ENCODE measurements at places on chromosomes 16 and 17. TPM values are rescaled to one million over a fixed set of nuclear protein-coding genes. Genes with fewer than 3 reads are reported as not detected.

- H3K27ac ChIP-seq = no peak overlapping the region
- peaks cover 11% of the 10 kb centered on the region for H3K36me3 ChIP-seq
- H3K4me3 ChIP-seq = no peak overlapping the region
Observed at GRCh38 chr16:53509906-53510703, 7.1 kb upstream of the AKTIP start.

GRCh38 chr17:40373999-40374398 is 9.5 kb upstream of the GJD3 start:
- peaks cover 13% of the 10 kb centered on the region for H3K4me1 ChIP-seq
- peaks cover 2% of the 10 kb centered on the region for H3K27me3 ChIP-seq
- no peak for DNase-seq
- no peak overlapping the region for H3K4me3 ChIP-seq
- H3K36me3 ChIP-seq = no peaks in the 10 kb centered on the region
- no peak overlapping the region for H3K27ac ChIP-seq

DNA sequence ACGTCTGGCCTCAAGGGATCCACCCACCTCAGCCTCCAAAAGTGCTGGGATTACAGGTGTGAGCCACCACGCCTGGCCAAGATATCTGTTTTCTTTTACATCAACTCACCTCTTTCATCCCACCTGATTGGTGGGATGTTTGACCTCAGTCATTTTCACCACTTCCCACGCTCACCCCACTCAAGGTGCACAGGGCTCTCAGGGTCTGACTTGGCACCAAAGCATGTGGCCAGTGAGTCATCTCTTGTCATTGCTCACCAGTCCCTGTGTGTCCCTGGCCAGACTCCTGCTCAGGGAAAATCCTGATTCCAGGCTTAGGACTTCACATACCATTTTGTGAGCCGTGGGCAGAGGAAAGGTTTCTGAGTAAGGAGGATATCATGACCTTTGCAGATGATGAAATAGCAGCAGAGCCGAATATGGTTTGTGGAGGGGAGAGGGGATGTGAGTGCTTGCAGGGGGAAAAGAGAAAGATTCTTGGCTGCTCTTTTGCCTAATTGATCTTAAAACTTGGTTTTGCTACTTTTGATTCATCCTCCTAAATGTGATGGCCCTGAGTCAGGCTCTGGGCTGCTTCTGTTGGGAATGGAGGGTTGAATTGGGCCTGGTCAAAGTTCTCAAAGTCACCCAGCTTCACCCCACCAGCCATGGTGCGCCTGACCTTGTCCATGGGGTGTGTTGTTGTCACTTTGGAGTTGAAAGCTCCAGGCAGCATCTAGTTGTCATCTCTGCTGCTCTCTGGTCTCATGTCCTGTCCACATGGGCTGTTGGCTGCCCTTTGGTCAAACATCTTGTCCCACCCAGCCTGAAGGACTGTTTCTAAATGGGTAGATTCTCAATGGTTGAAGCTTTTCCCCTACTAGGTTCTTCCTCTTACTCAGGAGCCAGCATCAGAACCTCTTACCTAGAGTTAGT is 6.0 kb upstream of the KCNH6 start:
- H3K4me1 ChIP-seq = no peaks in the 10 kb centered on the region
- H3K27me3 ChIP-seq = peaks cover 24% of the 10 kb centered on the region
- H3K4me3 ChIP-seq = no peak overlapping the region
- H3K36me3 ChIP-seq = no peaks in the 10 kb centered on the region
- no peak for DNase-seq

- peak overlapping the region; percentile 47 for H3K4me3 ChIP-seq
- no peaks in the 10 kb centered on the region for H3K36me3 ChIP-seq
- H3K27ac ChIP-seq = no peak overlapping the region
- peaks cover 12% of the 10 kb centered on the region for H3K4me1 ChIP-seq
Observed at GRCh38 chr16:381012-381788, 578 bp downstream of the PGAP6 start.

- peaks cover 23% of the 10 kb centered on the region for H3K4me1 ChIP-seq
- H3K27me3 ChIP-seq = no peaks in the 10 kb centered on the region
- H3K27ac ChIP-seq = no peak overlapping the region
- no peak for DNase-seq
- no peak overlapping the region for H3K4me3 ChIP-seq
- H3K36me3 ChIP-seq = peaks cover 11% of the 10 kb centered on the region
Observed at GRCh38 chr17:57344261-57344660, 87.9 kb downstream of the MSI2 start.

DNA sequence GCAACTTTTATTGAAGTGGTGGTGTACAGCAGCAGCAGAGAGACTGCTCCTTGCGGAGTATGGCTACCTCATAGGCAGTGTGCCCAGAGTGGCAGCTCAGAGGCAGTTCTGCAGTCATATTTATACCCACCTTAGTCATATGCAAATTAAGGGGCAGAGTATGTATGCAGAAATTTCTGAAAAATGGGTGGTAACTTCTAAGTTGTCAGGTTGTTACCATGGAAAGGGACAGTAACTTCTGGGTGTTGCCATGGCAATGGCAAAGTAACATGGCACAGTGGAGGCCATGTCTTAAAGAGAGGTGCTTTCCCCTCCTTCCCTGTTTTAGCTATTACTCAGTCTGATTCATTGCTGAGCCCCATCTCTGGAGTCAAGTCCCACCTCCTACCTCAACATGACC is 53.4 kb downstream of the MEOX1 start:
- no peak overlapping the region for H3K4me3 ChIP-seq
- H3K4me1 ChIP-seq = no peaks in the 10 kb centered on the region
- H3K27ac ChIP-seq = no peak overlapping the region
- H3K27me3 ChIP-seq = peaks cover 5% of the 10 kb centered on the region

DNA sequence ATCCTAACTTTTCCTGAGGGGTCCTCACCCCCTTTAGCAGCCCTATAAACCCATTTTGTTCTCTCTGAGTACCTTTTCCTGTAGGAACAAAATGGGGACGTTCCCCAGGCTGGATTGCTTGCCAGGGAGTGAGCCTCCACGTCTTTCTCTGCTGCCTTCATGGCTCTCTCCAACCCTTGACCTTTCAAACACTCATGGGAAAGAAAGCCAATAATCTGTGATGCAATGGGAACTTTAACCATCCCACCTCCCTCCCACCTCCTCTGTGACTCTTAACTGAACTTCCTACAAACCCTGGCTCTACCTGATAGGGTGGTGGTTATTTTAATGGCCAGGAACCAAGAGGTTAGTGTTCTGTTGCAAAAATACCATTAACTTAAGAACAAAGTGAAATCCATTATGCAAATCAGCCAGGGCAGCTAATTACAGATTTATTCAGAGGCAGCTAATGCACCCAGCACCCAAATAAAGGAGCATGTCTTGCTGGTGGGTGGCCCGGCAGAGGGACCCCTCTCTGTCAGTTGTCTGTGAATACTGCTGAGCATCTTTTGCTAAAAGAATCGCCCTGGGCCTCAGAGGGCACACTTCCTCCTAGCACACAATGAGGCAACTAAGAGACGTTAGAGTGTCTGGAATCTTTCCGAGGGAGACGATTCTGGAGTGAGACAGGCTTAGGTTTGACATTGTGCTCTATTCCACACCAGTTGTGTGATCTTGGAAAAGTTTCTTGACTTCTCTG is 3.0 kb downstream of the PIPOX start:
- no peak overlapping the region for H3K4me3 ChIP-seq
- no peak overlapping the region for H3K27ac ChIP-seq
- H3K4me1 ChIP-seq = peaks cover 7% of the 10 kb centered on the region
- H3K27me3 ChIP-seq = peaks cover 8% of the 10 kb centered on the region
- H3K36me3 ChIP-seq = no peaks in the 10 kb centered on the region

- peaks cover 6% of the 10 kb centered on the region for H3K27me3 ChIP-seq
- no peak overlapping the region for H3K4me3 ChIP-seq
Observed at GRCh38 chr16:54175552-54176375, 110.8 kb downstream of the IRX3 start.

DNA sequence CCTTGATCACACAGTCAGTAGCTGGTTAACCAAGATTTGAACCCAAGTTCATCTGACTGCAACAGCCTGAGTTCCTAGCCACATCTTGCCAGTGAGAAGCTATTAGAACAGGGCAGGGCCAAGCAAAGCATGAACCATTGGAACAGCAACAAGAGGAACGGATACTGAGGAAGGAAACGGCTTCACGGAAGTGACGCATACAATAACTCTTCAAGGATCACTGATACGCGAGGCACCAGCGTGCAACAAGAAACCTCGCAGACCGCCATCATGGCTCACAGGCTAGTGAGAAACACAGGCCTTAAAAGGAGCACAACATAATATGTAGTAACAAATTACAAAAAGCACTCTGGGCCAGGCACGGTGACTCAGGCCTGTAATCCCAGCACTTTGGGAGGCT is 114.9 kb downstream of the CDYL2 start:
- H3K4me3 ChIP-seq = no peak overlapping the region
- DNase-seq = no peak
- H3K27me3 ChIP-seq = no peaks in the 10 kb centered on the region
- H3K27ac ChIP-seq = no peak overlapping the region
- peaks cover 33% of the 10 kb centered on the region for H3K4me1 ChIP-seq
- H3K36me3 ChIP-seq = no peaks in the 10 kb centered on the region

The IL17C gene
- 1.0 TPM for total RNA-seq

The CD300H gene
- total RNA-seq = not detected

The HOXB6 gene
- 2.2 TPM for total RNA-seq

Data from natural killer cell treated with Interleukin-12 subunit alpha and Interleukin-12 subunit beta and Interleukin-15 and Interleukin-18, amount 100 ng/mL, for 72 hours (primary cell).